ENCODE measurements at places on chromosomes 3 and 15.

DNA sequence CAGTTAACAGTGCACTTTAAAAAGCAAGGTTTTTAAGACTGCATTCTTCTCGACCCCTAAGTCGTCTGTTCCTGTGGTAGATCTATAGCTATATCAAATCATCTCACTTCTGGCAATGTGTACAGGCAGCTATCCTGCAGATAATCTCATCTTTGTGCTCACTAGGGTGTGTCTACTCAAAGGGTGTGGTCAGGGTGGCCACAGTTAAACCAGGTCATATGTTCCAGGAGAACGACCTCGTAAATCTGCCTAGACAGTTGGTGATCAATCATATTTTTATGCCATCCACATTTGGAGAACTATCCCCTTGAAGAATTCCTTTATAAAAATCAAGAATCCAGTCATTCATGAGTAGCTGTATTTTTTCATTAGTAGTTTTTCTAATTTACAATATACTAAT lies 3.0 kb downstream of the VEPH1 start:
- no peak for DNase-seq

DNA sequence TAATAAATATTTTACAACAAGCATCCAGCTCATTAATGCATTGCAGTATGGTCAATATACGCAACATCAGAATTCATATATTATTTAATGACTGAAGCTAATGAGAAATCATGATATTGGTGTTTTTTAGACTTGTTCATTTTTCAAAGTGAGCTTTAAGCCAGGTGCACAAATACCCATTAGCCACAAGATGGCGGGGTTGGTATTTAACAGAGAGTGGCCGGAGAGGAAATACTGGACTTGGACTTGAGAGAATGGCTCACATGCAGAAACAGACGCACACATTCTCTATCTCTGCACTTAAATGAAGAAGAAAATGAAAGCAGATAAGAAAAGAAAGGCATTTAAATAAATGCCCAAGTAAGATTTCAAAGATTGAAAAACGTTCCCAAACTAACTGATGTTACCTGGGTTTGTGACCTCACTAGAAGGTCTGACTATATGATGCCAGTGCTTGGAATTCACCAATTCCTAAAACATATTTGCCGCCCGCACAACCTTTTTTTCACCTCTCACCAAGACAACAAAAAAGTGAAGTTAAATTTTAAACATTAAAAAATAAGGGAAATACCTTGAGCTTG lies 21.2 kb upstream of the CRBN start:
- DNase-seq, result peak; percentile 29

- DNase-seq, result no peak
Observed at GRCh38 chr15:41183581-41183980, 47.0 kb downstream of the EXD1 start.

DNA sequence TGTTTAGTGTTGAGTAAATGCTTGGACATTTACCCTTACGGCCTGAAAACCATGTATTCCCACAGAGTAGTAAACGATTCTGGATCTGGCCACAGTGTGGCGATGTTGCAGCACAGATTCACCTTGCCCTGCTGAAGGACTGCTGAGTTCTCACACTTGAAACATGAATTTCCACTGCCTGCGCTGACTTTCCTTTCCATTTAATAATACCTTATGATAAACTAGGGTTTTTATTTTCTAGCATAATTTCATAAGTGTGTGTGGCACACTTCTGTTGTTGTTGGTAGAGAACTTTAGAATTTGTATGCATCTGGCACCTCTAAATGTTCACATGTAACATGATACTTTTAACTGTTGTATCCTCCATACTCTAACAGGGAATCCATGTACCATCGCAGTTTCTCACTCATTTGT lies 53.9 kb downstream of the C3orf38 start:
- peak; percentile 51 for DNase-seq

DNA sequence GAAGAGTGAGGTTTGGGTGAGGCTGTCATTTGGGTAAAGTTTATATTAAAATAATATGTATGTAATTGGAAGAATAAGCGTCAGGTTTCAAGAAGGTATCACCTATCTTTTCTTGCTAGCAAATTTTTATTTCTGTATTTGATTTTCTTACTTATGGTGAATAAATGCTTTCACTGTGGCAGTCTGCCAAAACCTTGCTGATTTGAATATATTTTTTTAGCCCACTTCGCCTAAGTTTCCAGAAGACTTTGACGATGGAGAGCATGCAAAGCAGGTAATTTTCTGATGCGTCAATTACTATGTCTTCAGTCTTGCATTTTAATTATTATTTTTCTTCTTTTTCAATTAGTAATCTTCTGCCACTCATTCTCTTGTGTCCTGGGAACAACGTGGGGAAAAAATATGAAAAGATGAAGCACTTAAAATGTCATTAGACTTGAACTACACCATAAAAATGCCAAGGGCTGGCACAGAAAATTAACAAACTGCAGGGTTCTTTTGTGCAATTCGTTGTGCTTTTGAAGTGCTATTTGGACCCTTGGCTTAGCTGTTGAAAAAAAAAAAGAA lies 40.4 kb downstream of the SRP14 start:
- no peak for DNase-seq

DNA sequence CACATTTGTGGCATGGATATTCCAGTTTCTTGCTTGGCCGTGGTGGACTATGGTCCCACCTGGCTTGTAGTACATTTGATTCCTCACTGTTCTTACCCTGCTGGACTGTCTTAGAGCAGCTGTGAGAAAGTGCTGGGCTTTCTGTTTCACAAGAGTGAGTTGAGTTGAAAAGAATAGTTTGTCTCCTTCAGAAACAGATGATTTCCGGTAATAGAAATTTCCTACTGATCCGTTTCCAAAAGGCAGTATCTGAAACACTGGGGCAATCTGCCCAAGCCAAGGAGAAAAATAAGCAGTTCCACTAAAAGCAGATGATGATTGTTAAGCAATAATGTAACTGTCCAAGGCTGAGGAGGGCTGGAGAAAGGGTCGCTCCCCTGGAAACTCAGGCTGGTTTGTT lies 96.0 kb downstream of the SUCLG2 start:
- no peak for DNase-seq

DNA sequence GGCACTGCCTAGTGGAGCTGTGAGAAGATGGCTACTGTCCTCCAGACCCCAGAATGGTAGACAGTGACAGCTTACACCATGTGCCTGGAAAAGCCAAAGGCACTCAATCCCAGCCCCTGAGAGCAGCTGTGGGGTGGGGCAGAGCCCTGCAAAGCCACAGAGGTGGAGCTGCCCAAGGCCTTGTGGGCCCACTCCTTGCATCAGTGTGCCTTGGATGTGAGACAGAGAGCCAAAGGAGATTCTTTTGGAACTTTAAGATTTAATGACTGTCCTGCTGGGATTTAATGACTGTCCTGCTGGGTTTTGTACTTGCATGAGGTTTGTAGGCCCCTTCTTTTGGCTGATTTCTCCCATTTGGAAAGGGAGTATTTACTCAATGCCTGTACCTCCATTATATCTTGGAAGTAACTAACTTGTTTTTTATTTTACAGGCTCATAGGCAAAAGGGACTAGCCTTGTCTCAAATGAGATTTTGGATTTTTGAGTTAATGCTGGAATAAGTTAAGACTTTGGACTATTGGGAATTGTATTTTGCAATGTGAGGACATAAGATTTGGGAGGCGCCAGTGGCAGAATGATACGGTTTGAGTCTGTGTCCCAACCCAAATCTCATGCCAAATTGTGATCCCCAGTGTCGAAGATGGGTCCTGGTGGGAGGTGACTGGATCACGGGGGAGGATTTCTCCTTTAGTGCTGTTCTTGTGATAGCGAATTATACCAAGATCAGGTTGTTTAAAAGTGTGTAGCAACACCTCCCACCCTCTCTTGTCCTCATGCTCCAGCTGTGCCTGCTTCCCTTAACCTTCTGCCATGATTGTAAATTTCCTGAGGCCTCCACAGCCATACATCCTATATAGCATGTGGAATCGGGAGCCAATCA lies 80.4 kb downstream of the MYO5A start:
- DNase-seq, result no peak

DNA sequence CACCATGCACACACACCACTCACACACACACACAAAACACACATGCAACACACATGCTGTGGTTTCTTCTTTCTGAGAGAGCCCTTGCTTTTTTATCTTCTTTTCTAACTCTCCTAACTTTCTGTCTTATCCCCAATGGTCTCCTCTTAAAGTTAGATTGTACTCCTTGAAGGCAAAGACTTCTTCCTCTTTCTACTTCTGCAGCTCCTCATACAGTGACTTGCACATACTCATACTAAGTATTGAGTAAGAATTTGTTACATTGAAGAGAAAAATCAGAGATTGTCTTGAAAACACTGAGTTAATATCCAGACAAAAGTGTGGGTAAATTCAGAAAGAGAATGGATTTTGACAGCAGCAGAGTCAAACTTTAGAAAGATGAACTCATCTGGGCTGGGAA lies 64.4 kb downstream of the GTPBP8 start:
- no peak for DNase-seq

- no peak for DNase-seq
Observed at GRCh38 chr3:113330742-113331141, 110.6 kb downstream of the CFAP44 start.

GRCh38 chr3:163159306-163159705 lies 1662.7 kb downstream of the OTOL1 start:
- no peak for DNase-seq

DNA sequence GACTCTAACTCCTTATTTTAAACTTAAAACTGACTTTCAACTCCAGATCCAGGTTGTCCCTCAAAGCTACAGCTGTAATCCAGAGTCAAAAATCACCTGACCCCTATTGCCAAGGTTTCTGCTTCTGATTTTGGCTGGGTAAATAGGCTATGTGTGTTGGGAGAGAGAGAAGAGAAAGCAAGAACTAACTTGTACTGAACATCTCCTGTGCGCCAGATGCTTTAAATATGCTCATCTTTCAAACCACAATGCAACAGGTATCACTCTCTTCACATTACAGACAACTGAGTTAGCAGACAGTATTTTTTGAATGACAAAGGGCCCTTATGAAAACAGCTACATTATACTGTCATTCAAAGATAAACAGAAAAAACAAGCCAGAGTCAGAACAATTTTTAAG lies 7.0 kb downstream of the WWTR1 start:
- DNase-seq, result no peak

GRCh38 chr3:10389339-10389738 lies 68.4 kb upstream of the SEC13 start:
- DNase-seq, result no peak

DNA sequence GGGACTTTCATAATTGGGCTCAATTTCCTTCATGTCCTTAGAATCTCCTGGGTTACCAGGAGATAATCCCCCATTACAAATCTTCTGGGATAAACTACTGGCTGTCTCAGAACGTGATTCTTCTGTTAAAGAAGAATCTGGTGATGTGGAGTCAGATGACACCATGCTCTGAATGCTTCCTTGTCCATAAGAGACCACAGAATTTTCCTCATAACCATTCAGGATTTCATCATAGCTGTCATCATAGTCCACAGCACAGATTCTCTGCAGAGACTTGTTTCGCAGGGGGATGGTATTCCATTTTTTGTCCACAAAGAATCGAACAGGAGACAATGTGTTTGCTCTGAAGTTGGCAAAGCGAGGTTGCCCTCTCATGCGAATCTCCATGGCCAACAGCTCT lies 109.8 kb upstream of the TSPAN3 start:
- DNase-seq, result no peak

GRCh38 chr3:47586746-47587145 lies 8.1 kb upstream of the CSPG5 start:
- no peak for DNase-seq

DNA sequence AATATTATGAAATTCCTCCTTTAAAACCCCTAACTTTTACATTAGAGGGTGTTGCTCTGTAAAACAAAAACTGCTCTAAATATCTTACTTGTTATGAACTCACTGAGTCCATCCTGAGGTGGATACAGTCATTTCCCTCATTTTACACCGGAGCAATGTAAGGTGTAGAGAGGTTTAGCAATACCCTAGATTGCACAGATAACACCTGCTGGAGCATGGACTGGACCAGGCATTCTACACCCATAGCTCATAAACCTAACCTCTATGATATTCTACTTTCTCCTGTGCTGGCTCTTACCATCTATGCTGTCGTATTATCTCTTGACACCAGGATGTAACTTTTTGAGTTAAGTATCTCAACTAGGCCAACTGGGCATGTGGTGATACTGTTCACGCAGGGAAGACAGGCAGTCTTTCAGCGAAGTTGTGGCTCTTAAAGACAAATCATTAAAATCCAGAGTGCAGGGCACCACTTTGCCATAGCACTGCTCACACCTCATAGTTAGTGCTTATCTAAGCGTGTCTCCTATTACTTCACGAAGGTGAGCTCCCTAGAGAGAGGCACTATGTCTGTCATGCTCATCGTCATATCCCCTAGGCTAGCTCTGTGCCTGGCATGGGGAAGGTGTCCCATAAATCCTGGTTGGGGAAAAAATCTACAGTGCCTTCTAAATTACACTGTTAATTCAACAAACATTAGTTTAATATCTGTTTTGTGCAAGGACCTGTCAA lies 100.1 kb upstream of the SLC2A2 start:
- no peak for DNase-seq

- peak; percentile 24 for DNase-seq
Observed at GRCh38 chr15:84034578-84035398, 200.8 kb upstream of the GOLGA6L4 start.

- no peak for DNase-seq
Observed at GRCh38 chr3:64345371-64345770, 120.1 kb upstream of the PRICKLE2 start.

DNA sequence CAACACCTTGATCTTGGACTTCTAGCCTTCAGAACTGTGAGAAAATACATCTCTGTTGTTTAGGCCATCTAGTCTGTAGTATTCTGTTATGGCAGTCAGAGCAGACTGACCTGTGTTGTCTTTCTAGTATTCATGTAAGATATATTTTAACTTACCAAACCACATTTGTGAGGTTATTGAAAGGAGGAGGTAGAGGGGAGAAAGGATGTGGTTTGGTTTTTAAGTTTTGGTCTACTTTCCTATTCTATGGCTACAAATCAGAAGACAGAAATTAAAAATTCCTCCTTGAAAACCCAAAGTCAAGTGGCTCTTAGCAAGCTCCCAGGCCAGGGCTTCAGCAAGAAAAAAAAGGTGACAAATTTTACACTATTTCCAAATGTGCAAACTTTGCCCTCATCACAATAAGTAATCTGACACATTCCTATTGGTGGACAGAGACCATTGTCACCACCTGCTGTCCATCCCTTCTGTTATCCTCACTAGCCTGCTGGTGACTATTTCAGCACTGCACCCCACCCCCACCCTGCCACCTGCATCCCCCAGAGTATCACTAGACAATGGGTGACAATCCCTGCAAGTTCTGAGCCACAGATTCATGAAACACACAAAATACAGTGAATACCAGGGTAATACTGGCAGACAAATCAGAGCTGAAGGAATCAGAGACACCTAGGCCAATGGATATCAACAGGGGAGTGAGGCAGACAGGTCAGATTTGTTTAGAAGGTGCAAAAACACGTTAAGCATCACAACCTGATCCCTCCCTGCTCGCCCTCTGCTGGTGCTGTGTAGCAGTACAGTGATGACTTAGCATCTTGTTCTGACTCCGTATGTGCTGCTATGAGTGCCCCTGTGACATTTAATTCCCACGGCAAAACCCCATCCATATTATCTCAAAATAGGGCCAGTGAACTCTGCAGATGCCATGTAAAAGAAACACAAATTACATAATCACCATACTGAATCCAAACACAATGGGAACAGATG lies 79.0 kb upstream of the DCLK3 start:
- peak; percentile 40 for DNase-seq
